ENCODE measurements at places on chromosomes 6 and 20. TPM values are rescaled to one million over a fixed set of nuclear protein-coding genes. Genes with fewer than 3 reads are reported as not detected.
A peak's percentile ranks its signal among the peaks of the same experiment; 100 is the strongest.

The MCCD1 gene
- not detected for total RNA-seq

The MEP1A gene
- total RNA-seq: not detected

The TNF gene
- 93.3 TPM for total RNA-seq

The CFAP206 gene
- total RNA-seq: not detected

The FLRT3 gene
- not detected for total RNA-seq

The APMAP gene
- total RNA-seq: 34.0 TPM

The LTV1 gene
- total RNA-seq: 36.3 TPM

The CST2 gene
- not detected for total RNA-seq

- H3K27me3 ChIP-seq: no peaks in the 10 kb centered on the region
- H3K36me3 ChIP-seq: no peaks in the 10 kb centered on the region
- no peak overlapping the region for H3K4me3 ChIP-seq
- H3K27ac ChIP-seq: no peak overlapping the region
- H3K4me1 ChIP-seq: no peaks in the 10 kb centered on the region
These were observed 1513.7 kb downstream of the GRIK2 start for GRCh38 chr6:102907181-102907580.

DNA sequence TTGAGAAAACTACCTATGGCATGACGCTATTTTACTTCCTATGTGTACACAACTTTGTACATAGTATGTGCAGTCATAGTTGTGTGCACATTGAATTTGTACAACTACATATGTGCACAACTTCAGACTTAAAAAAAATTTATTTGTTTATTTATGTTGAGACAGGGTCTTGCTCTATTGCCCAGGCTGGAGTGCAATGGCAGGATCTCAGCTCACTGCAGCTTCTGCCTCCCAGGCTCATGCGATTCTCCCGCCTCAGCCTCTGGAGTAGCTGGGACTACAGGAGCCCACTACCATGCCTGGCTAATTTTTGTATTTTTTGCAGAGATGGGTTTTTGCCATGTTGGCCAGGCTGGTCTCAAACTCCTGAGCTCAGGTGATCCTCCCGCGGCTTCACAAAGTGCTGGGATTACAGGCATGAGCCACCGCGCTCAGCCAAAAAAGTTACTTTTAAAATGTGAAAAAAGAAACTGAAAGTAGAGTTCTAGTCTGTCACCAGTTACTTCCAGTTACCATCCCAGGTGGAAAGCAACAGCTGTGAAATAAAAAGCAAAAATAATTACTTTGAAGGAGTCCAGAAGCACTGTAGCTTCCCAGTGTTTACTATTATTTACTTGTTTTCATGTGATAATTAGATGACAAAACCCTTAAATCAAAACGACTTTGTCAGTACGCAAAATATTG is 1.7 kb upstream of the ZKSCAN8 start:
- H3K27ac ChIP-seq: peak overlapping the region; percentile 92
- DNase-seq: peak; percentile 31
- no peaks in the 10 kb centered on the region for H3K27me3 ChIP-seq
- H3K4me3 ChIP-seq: peak overlapping the region; percentile 94
- H3K36me3 ChIP-seq: peaks cover 20% of the 10 kb centered on the region

GRCh38 chr6:56746767-56747504 is 104.2 kb upstream of the DST start:
- DNase-seq: no peak
- no peaks in the 10 kb centered on the region for H3K27me3 ChIP-seq
- H3K27ac ChIP-seq: no peak overlapping the region
- no peaks in the 10 kb centered on the region for H3K36me3 ChIP-seq

DNA sequence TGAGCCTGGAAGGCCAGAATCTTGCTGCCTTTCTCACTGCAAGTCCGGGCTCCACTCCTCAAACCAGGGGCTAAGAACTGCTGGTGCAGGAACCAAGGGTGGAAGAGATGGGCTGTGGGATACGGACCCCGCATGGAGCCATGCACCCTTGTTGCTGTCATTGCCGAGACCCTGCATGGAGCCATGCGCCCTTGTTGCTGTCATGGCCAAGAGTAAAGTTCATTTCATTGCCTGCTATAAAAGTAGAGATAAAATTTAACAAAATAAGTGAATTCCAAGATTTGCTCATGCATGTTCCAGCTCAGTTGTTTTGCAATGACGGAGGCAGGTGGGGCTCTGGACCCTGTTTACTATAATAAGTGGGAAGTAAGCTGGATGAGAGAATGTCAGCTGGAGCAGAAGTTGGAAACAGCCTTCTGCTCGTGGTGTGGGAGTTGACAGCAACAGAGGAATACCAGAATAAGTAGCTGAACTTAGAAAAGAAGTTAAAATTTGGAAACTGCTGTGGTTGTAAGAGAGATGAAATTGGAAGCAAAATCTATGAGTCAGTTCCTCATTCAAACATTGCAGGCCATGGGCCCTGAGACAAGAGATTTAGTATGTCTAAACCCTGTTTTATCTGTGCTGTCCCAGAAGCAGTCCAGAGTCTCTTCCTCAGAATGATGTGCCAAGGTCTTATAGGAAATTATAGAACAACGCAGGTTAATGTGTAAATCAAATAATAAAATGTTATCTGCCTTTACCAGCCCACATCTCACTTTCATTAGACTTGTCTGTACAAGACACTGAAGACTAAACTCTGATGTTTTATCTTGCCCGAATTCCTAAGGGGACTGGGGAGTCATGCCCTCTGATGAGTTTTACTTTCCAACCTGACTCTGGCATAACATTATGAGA is 15.8 kb upstream of the THBS2 start:
- H3K4me1 ChIP-seq: no peaks in the 10 kb centered on the region
- no peak overlapping the region for H3K27ac ChIP-seq
- no peaks in the 10 kb centered on the region for H3K36me3 ChIP-seq
- H3K4me3 ChIP-seq: no peak overlapping the region
- no peak for DNase-seq

DNA sequence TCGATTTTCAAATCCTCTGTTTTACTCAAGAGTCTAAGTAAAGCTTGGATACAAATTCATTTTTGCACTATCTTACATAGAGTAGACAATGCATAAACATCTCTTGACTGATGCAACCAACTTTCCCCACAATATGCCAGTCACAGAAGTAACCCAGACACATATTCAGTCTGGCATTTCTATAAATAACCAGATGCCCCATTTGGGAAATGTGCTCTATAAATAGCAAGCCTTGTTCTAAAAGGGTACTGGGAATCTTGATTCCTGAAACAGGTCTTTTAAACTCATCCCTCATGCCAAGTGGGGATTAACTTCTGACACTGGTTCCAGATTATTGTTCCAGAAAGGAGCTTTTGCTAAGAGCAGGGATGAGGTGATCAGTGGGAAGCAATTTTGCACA is 411.7 kb downstream of the EPM2A start:
- no peak for DNase-seq
- no peak overlapping the region for H3K27ac ChIP-seq
- no peaks in the 10 kb centered on the region for H3K4me1 ChIP-seq
- H3K36me3 ChIP-seq: no peaks in the 10 kb centered on the region
- peaks cover 3% of the 10 kb centered on the region for H3K27me3 ChIP-seq

GRCh38 chr6:79436241-79436640 is 101.0 kb downstream of the LCA5 start:
- H3K27ac ChIP-seq: no peak overlapping the region
- H3K4me3 ChIP-seq: no peak overlapping the region
- no peak for DNase-seq
- H3K36me3 ChIP-seq: no peaks in the 10 kb centered on the region

DNA sequence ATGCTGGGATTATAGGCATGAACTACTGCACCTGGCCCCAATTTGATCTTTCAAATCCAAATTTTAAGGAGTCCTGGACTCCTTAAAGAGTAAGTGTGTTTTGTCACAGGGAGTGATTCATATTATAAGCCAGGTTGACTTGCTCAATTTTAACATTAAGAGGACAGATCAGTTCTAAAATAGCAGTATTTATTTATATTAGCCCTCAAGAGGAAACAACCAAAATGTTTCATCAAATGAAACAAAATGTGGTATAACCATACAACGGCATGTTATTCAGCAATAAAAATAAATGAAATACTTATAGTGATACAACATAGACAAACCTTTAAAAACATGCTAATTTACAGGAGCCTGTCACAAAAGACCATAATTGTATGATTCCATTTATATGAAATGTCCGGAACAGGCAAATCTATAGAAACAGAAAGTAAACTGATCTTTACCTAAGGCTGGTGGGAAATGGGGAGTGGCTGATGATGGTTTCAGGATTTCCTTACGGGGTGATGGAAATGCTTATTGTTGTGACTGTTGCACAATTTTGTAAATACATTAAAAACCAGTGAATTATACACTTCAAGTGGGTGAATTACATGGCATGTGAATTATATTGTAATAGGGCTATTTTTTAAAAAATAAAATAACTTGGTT is 637.4 kb downstream of the MMUT start:
- H3K36me3 ChIP-seq: no peaks in the 10 kb centered on the region
- no peak overlapping the region for H3K27ac ChIP-seq
- H3K4me1 ChIP-seq: no peaks in the 10 kb centered on the region
- no peak overlapping the region for H3K4me3 ChIP-seq
- no peaks in the 10 kb centered on the region for H3K27me3 ChIP-seq

DNA sequence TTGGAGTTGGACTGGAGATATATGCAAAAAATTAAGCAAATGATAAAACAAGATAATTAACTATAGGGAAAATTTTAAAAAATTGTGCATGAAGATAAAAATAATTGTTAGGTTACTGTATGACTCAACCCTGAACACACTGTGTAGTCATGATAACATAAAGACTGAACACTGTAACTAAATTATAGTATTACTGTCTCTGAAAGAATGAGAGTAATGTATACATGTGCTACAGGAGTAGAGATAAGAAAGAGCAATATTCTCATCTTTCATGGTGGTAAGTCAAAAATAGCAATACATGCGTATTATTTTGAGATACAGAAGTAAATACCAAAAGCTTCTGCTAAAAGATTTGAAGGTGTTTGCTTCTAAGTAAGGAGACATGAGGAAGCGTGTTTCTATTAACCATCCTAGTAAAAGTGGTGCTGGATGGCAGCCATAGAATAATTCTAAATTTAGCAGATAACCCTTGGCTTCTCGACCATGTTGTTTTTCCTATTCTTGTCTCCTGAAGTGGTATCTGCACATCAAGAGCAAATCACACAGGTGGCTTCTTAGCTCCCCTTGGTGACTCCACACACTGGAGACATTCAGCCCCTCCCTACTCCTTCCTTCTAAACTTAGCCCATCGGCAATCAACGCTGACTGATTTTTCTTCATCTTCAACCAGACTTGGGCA is 390.6 kb upstream of the PLCB4 start:
- H3K4me3 ChIP-seq: no peak overlapping the region
- no peaks in the 10 kb centered on the region for H3K4me1 ChIP-seq
- H3K27ac ChIP-seq: no peak overlapping the region
- DNase-seq: no peak

GRCh38 chr6:167711768-167712730 is 114.7 kb upstream of the AFDN start:
- peaks cover 7% of the 10 kb centered on the region for H3K4me1 ChIP-seq
- no peak overlapping the region for H3K27ac ChIP-seq
- no peak overlapping the region for H3K4me3 ChIP-seq
- DNase-seq: no peak
- H3K27me3 ChIP-seq: peaks cover 76% of the 10 kb centered on the region

DNA sequence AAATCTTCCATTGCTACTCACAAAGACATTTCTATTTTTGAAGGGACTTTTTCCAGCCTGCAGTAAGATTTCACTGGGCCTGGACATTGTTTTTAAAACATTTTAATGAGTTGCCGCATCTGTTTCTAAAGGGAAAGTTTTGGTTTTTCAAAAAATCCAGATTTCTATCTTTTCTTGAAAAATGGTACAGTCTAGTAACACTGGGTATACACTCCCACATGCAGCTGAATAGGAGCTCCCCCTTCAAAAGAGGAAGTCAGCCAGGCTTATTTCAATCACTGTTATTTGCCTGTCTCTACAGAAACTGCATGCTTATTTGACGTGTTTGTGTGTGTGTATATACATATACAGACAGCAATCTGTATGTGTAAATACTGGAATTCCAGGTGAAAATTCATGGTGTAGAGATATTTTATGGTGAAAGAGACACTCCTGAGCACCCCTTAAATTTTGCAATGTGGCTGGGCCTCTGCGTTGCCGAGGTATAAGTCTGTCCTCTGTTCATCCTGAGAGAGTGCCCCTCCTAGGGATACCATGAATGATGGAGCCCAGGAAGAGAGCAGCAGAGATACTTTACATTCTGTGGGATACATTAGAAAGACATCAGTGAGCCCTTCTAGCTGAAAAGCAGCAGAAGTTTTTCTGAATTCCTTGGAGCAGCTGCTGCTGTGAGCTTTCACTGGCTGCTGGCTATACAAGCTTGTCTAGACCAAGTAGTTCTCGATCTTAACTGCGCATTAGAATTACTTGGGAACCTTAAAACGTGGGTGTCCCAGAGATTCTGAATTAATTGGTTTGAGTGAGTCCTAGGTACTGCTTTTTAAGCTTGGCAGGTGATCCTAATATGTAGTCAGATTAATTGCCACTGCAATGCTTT is 12.0 kb upstream of the ABRACL start:
- no peak overlapping the region for H3K4me3 ChIP-seq
- H3K27ac ChIP-seq: no peak overlapping the region
- no peaks in the 10 kb centered on the region for H3K4me1 ChIP-seq
- H3K36me3 ChIP-seq: no peaks in the 10 kb centered on the region
- no peak for DNase-seq
- no peaks in the 10 kb centered on the region for H3K27me3 ChIP-seq

GRCh38 chr6:80639181-80639629 is 532.7 kb downstream of the BCKDHB start:
- H3K36me3 ChIP-seq: no peaks in the 10 kb centered on the region
- no peak overlapping the region for H3K27ac ChIP-seq
- H3K4me3 ChIP-seq: no peak overlapping the region
- DNase-seq: no peak
- no peaks in the 10 kb centered on the region for H3K27me3 ChIP-seq

GRCh38 chr20:45322952-45323383 is 14.9 kb upstream of the MATN4 start:
- peaks cover 7% of the 10 kb centered on the region for H3K36me3 ChIP-seq
- H3K27ac ChIP-seq: no peak overlapping the region
- H3K27me3 ChIP-seq: no peaks in the 10 kb centered on the region

DNA sequence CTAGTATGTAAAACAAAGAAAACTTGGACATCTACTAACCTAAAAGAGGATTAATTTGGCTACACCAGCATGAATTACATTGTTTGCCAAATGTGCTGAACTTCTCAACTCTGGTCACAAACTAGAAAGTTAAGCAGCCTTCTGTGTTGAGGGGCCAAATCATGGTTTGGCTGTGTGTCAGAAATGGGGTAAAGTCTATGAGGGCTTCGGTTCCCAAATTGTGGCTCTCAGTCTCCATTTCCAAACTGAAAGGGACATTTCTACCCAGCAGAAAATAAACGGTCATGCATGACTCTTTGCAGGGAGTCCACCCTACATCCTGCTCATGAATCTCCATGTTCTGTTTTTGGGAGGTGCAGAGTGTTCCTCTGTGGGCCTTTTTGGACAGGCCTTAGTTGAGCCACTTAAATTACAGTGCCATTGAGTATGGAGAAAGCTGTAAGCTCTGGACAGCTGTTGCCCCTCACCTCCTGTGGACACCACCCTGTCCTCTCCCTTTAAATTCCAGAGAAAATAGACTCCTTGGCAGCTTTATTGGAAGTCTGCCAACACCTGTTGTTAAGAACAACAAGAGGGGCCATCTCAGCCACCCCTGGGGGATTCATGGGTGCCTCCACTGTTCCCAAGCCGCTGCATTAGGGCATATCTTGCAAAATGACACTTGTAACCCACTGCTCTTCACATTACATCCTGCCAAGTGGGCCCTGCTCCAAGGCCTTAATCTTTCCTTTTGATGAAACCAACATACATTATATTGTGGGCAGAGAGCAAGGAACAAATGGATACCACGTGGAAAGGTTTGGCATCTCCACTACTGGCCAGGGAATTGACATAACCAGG is 27.5 kb upstream of the SNRPC start:
- no peaks in the 10 kb centered on the region for H3K36me3 ChIP-seq
- no peaks in the 10 kb centered on the region for H3K27me3 ChIP-seq
- H3K4me1 ChIP-seq: no peaks in the 10 kb centered on the region
- no peak overlapping the region for H3K4me3 ChIP-seq
- no peak overlapping the region for H3K27ac ChIP-seq
- no peak for DNase-seq

All from activated CD4-positive, alpha-beta T cell treated with anti-CD3 and anti-CD28 coated beads for 36 hours (primary cell).